Activated CD8-positive, alpha-beta memory T cell treated with anti-CD3 and anti-CD28 coated beads for 4 hours (primary cell): ENCODE measurements at places on chromosomes 16 and 17.

DNA sequence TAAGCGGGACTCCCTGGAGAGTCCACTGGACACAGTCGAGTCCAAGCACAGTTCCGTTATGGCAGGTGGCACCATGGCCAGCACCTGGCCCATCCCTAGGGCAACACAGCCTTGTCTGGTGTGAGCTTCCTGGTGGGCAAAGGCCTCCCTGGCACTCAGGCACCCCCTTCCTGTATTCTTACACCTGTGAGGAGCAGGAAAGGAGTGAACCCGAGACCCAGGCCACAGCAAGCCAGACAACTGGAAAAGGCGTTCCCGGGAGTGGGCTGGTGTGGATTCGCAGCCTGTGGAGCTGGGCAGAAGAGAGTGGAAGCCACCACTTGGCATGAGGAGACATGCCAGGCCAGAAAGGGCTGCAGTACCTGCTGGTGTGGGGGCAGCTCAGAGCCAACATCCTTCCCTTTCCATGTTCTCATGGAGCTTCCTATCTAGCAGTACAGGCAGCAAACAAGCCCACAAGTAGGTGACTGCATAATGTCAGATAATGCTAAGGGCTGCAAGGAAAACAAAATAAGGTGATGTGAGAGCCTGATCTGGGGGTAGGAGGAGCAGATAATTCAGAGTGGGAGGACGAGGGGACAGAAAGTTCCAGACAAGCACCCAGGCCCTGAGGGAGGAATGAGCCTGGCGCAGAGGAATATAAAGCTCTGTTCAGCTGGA lies 87.0 kb downstream of the GNAO1 start:
- no peak for DNase-seq

GRCh38 chr16:50428116-50428515 lies 59.3 kb upstream of the BRD7 start:
- DNase-seq = no peak

GRCh38 chr17:42288803-42289610 lies 709 bp downstream of the STAT5A start:
- peak; percentile 30 for DNase-seq

DNA sequence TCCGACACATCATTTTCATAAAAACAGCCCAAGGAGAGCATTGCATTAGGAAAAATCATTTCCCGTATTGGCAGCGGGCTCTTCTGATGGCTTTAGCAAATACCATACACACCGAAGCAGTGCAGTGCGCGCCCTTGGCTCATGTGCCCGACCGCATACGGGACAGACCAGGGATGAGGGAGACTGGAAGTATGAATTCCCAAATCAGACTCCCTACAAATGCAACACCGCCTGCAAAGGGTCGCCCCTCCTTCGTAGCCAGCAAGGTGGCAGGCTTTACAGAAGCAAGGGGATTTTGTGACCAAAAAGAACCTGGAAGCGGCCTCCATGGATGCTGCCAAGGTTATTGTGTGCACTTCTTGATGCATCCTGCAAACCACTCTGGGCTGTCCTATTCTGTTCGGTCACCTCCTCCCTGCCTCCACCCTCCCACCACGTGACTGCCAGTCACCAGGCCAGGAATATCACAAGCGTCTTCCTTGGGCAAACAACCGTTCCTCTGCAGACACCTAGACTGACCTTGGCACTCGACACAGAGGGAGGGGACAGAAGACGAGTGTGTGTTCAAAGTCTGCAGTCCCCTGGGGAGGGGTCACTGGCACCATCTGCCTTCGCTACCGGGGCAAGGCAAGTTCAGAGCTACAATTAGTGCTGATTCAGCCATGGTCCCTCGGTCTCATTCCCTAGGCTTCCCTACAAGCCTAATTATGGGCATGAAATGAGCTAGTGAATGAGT lies 460.4 kb downstream of the SLC39A11 start:
- DNase-seq = no peak

- DNase-seq = no peak
Measured at GRCh38 chr17:81891303-81891552, 158 bp downstream of the ALYREF start.

- no peak for DNase-seq
Measured at GRCh38 chr17:10702574-10702973, 5.2 kb downstream of the ADPRM start.

GRCh38 chr17:76671912-76672262 lies 28.3 kb upstream of the ST6GALNAC1 start:
- no peak for DNase-seq

DNA sequence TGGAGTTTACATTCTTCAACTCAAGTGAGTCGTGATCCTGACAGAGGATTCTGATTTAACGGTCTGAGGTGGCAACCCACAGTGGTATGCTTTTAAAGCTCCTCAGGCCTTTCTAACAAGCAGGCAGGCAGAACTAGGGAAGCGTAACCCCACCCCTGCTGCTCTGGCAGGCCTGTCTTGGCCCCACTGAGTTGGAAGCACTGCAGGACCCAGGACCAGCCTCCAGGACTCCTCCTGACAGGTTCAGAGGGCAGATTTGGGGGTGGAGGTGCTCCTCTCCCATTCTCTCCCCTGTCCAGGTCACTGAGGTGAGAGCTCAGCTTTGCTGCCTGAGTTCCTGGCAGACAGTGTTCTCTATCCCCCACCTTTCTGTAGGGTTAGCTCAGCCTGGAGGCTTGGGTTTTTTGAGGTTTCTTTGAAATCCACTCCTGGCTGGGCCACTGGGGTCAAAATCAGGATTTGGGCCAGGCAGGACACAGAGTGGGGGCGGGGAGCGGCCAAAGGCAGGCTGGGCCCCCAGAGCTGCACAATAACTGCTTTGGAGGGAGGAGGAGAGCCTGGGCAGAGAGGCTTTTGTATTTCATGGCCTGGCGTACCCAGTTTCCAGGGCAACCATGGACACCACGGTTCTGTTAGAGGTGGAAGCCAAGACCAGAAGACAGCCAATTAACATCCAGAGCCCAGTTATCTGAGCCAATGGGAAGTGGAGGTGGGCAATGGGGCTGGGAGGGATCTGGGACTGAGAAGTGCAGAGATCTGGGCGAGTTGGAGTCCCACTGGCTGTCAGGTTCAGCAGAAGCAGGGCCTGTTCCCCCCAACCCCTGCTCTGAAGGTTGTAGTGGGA lies 9.5 kb downstream of the MRPL27 start:
- no peak for DNase-seq

DNA sequence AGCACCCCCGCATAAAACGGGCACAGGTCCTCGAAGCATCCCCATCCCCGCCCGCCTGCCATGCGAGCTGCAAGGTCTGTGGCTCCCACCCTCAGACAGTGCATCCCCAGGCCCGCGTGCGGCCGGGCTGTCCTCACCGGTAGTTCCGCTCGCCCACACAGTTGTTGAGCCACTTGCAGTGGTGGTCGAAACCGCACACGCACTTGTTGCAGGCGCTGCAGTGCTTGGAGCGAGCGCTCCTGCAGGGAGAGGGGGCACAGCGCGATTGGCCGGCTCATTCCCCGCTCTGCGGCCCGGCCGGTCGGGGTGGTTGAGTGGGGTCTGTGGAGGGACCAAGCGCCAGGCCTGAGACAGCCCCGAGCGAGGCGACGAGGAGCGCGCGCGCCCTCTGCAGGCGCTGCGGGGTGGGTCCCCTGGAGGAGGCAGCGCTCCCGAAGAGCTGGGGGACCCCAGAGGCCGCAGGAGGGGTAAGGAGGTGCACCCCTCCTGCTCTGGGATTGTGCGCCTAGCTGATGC lies 6.0 kb upstream of the TPPP3 start:
- DNase-seq = no peak

- no peak for DNase-seq
Measured at GRCh38 chr16:14289692-14290340, 218.7 kb downstream of the MRTFB start.

DNA sequence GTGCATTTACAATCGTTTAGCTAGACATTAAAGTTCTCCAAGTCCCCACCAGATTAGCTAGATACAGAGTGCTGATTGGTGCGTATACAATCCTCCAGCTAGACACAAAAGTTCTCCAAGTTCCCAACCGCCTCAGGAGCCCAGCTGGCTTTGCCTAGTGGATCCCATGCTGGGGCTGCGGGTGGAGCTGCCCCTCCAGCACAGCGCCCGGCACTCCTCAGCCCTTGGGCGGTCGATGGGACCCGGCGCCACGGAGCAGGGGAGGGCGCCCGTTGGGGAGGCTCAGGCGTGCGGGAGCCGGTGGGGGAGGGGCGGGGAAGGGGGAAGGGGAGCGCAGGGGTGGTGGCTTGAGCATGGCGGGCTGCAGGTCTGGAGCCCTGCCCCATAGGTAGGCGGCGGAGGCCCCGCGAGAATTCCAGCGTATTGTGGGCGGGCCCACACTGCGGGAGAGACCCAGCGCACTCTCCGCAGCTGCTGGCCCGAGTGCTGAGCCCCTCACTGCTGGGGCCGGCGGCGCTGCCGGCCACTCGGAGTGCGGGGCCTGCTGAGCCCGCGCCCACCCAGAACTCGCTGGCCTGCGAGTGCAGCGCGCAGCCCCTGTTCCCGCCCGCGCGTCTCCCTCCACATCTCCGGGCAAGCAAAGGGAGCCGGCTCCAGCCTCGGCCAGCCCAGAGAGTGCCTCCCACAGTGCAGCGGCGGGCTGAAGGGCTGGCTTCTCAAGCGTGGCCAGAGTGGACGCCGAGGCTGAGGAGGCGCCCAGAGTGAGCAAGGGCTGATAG lies 907.5 kb downstream of the CDH8 start:
- DNase-seq = no peak

DNA sequence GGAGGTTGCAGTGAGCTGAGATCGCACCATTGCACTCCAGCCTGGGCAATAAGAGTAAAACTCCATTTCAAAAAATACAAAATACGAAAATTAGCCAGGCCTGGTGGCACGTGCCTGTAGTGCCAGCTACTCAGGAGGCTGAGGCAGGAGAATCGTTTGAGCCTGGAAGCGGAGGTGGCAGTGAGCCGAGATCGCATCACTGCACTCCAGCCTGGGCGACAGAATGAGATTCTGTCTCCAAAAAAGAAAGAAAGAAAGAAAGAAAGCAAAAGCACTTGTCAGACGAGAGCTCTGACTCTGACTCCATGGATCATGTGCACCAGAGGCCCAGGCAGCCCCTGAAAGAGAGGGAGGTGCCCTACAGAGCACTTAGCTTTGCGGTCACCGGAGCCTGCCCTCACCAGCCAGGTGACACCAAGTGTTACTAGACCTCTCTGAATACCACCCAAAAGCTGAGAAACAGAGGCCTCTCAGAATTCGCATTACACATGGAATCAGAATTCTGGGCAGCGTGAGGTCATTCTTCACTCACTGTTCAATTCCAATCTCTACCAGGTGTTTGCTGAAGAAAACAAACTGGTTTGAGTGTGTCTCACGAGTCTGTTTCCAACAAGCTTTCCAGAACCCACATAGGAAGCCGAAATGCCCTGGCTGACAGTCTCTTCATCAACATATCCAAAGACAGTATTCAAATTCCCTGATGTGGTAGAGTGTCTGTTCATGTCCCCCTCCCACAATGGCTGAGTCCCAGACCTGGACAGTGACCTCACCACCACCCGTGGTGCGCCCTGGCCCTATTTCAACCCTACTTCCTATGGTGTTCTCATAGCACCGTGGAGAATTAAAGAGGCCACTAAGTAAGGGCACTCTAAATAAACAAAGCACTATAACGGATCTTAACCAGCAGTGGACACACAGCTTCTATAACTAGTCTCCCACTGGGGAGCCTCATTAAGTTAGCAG lies 1.5 kb downstream of the FLCN start:
- DNase-seq = no peak

DNA sequence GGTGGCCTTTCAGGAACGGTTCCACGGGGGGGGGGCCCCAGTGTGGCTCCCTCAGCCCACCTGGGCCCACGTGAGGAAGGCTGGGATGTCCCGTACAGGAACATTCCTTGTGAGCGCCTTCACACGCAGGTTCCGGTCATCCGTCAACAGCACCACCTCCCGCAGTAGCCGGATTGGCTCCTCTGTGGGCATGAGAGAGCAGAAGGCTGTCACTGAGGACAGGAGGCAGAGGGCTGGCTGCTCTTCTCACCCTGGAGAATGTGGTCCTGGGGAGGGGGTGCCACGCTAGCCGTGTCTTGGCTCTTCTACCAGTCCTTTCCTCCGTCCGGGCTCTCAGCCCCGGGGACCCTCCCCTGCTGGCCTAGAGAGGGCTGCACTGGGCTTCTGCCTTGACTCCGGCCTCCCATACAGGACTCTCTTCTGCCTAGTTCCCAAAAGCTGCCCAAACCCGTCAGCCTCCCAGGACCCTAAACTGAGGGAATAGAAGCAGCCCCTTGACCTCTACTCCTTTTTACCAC lies 6.6 kb downstream of the HIC1 start:
- DNase-seq = no peak

DNA sequence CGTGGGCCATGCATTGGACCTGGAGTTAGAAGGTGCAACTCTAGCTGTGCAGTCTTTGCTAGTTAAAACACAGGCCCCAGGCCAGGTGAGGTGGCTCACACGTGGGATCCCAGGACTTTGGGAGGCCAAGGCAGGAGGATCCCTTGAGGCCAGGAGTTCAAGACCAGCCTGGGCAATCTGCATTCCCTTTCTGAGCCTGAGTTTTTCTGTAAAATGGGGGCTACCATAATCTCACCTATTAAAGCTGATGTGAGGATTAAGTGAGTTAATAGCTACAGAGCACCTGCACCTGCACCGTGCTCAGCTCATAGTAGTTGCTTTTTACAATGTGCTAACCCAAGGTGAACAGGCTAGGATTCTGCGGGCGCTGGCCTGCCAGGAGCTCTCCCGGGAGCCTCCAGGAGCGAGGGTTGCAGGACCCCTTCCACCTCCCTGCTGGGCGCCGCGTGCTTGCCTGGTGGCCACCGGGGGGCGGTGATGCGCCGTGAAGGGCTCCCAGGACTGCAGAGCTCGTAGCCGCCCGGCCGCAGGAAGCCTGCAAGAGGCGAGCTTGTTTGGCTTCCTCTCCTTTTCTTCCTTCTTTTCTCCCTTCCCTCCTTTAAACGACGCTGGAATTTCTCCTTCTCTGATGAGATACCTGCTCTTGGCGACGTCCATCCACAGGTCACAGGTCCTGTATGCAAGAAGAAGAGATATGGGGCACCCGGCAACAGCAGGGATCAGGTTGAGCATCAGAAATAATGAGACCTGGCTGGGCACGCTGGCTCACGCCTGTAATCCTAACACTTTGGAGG lies 51.3 kb downstream of the ZFP90 start:
- peak; percentile 7 for DNase-seq

GRCh38 chr16:71923941-71924690 lies 28.8 kb downstream of the IST1 start:
- DNase-seq = no peak

DNA sequence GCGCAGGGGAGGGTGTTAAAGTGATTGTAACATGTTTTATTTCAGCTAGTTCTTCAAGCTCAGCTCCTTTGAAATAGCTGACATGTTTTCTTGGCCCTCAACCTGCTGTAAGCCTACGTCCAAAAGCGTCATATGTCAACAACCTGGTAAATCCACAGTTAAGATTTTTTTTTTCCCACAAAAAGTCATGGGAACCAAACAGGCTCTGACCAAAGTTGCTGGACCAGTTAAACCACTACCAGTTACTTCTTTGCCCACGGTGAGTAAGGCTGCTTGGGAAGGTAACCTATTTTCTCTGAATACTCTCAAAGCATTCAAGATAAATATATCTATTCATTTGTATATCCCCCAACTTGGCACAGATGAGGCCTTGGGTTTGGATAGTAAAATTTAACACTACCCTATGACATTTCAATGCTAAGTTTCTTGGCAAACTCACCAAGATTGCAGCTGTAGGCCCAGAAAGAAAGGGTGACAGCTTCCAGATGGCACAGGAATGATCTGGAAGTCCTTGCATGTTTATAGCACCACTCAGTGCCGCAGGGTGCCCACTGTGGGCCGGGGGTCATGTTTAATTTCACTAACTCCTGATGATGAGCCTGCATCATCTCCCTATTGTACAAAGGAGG lies 166.2 kb downstream of the XYLT1 start:
- no peak for DNase-seq

GRCh38 chr17:76281573-76282371 lies 16.6 kb downstream of the UBALD2 start:
- DNase-seq = no peak

GRCh38 chr16:60905811-60906210 lies 1130.4 kb downstream of the CDH8 start:
- DNase-seq = no peak
